KBM-7 (cell line): ENCODE measurements at places on chromosomes 2 and 18.
A peak's percentile ranks its signal among the peaks of the same experiment; 100 is the strongest.

- DNase-seq: no peak
Measured at GRCh38 chr2:239993291-239993690, 31.9 kb downstream of the NDUFA10 start.

GRCh38 chr18:22467760-22468553, 50.2 kb upstream of the CTAGE1 start:
- no peak for DNase-seq

- no peak for DNase-seq
Measured at GRCh38 chr2:233352141-233352842, 2.0 kb upstream of the DGKD start.

DNA sequence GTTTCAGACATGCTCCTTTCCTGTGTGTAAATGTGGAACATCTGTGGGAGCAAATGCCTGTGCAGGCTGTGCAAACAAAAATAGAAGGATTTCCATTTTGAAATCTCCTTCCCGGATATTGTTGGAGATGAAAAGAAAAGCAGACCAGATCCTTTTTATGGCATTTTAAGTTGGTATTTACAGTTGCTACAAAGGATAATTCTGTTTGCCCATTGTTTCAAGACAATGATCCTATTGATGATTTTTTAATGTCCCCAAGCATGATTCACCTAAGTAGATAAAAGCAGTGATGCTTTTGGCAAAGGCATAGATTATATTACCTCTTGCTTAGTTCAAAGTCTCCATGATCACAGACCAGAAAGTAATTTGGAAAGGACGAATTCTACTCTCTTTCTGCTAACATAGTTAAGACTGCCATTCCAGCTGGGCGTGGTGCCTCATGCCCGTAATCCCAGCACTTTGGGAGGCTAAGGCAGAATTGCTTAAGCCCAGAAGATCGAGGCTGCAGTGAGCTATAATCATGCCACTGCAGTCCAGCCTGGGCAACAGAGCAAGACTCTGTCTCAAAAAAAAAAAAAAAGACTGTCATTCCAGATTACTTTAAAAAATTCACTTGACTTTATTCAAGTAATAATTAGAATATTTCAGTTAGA, 209.6 kb upstream of the SLC39A10 start:
- no peak for DNase-seq

DNA sequence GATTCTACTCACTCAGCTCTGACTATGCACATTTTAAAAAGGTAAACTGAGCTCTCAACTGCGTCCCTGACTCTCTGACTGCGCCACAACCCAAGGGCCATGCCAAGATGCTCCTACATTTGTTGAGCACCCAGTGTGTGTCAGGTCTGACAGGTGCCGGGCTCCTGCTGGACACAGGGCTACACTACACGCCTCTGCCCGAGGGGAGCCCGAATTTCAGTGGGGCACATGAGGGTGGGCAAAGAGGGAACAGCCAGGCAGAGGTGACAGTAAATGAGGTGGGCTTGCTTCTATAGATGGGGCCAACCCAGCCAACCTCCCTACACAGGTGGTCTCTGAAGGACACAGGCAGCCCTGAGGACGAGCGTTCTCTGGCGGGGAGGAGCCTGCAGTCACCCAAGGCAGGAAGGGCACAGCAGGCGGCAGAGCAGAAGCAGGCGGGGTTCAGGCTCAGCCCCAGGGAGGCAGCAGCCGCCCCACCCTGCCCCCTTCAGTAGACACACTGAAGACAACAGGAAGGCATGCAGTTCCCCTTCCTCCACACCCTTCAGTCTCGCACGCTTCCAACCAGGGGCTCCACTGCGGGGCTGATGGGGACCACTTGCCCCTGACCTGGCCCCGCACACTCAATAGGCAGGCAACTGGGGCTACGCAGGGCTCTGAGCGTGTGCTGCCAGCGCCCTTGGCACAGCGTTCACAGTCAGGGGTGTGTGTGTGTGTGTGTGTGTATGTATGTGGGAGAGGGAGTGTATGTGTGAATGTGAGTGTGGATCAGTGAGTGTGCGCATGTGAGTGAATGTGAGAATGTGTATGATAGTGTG, 98.4 kb downstream of the UXS1 start:
- no peak for DNase-seq

DNA sequence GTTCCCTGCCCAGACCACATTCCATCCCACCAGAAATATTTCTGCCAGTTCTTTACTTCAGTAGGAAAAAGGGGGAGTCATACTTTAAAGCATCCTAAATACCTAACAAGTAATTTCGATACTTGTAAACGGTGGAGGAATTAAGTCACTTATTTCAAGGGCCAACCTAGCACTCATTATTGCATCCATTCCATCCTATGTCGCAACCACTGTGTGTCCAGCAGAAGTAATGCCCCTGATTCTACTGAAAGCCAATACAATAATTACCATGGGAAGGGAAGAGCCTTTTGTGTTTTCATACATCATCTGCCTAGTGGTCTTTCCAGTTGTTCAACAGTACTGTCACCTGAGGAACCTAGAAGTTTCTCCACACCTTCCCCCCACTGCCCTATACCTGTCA, 12.5 kb downstream of the SERPINB8 start:
- DNase-seq: no peak

- no peak for DNase-seq
Measured at GRCh38 chr2:166519391-166519962, 25.4 kb upstream of the SCN7A start.

GRCh38 chr2:29207352-29208148, 92.3 kb downstream of the CLIP4 start:
- no peak for DNase-seq

- peak; percentile 75 for DNase-seq
Measured at GRCh38 chr2:168345601-168346000, 98.2 kb upstream of the STK39 start.

- DNase-seq: no peak
Measured at GRCh38 chr2:145598434-145598833, 1078.5 kb upstream of the ZEB2 start.

DNA sequence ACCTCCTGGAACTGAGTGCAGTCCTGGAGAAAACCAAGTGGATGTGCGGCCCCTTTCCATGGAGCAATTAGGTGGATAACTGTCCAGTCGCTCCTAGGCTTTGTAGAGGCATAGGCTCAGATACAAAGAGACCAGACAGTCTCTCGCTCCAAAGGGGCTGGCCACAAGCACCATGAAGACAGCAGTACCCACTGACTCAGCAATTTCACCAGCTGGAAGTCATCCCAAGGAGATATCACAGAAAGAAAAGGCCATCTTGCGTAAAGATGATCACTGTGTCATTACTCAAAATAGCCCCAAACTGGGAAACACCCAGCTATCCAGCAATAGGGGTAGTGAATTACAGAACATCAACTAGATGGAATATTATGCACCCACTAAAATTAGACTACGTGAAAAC, 161.2 kb downstream of the MSH2 start:
- no peak for DNase-seq

DNA sequence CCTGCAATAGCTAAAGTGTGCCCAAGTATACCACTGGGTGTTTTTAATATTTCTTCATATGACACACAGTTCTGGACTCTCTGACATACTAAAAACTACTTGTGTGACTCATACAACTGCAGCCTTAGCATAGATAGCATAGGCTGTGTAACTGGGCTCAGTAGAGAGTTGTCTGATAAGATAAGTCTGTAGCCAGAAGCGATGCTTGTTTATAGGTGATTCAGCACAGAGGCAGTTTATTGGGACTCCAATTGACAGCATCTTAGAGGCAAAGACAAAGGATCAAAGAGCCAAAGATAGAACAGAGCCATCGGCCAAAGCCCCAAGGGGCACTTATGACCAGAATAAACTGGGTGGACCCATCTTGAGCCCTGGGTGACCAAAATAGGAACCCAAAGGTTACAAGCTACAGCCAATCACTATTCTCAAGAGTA, 42.3 kb downstream of the AAK1 start:
- DNase-seq: no peak

DNA sequence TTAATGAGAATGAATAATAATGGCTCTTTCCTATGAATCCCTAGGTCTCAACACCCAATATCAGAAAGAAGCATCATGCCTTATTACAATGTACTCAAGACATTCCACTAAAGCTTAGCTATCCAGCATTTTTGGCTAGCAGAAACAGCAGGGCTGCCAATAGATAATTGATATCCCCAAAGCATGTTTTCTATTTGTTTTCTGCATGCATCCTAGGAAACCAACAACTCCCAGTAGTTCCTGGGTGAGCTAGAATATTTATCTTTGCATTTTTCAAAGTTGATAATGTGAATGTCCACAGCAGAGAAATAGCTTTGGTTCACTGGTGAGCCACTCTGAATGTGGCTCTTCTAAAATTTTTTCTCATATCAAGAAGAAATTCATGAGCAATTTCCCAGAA, 5.8 kb upstream of the ANTXR1 start:
- no peak for DNase-seq

DNA sequence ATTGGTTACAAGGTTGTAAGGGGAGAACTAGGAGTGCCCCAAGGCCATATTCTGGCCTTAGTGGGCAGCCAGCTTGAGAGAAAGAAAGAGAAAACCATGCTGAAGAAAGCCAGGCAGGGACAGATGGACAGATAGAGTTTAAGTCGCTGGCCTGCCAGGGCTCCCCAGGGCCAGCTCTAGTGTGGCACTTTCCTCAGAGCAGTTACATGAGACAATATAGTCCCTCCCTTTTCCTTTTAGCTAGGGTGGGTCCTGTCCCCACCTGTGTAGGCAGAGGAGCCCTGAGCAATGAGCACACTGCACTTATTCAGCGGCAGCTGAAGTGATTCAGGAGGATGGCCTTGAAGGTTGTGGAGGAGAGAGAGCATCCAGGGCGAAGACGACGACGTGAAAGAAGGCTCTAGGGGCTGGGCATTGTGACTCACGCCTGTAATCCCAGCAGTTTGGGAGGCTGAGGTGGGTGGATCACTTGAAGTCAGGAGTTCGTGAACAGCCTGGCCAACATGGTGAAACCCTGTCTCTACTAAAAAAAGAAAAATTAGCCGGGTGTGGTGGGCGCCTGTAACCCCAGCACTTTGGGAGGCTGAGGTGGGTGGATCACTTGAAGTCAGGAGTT, 152.0 kb upstream of the SLC1A4 start:
- DNase-seq: no peak

GRCh38 chr2:231318436-231318835, 77.1 kb upstream of the B3GNT7 start:
- no peak for DNase-seq

GRCh38 chr2:226131299-226131784, 668.3 kb downstream of the IRS1 start:
- DNase-seq: no peak

GRCh38 chr2:209076151-209076550, 347.7 kb upstream of the MAP2 start:
- no peak for DNase-seq
